A549 treated with GW870086 at 1 μM for 4 hours (cell line): ENCODE measurements at places on chromosomes 4 and X. TPM values are rescaled to one million over a fixed set of nuclear protein-coding genes. Genes with fewer than 3 reads are reported as not detected.

Gene TSPAN6
- 35.2 to 43.3 TPM (median 41.1 TPM) in 5 replicates for total RNA-seq

Gene MAGEB1
- not detected in 5 replicates for total RNA-seq

Gene ANK2
- total RNA-seq: 0.72 to 1.2 TPM (median 0.82 TPM) in 5 replicates

Gene VGLL1
- total RNA-seq: not detected in 5 replicates

Gene SMARCA1
- total RNA-seq: 32.0 to 50.4 TPM (median 49.0 TPM) in 5 replicates

Gene HMX1
- 0.09 to 0.43 TPM (median 0.18 TPM) in 4 of 5 replicates, not detected in the other for total RNA-seq

Gene CCNB3
- 0.23 to 1.3 TPM (median 0.56 TPM) in 5 replicates for total RNA-seq
